Naive thymus-derived CD4-positive, alpha-beta T cell (primary cell): ENCODE measurements at places on chromosomes 11 and 22. TPM values are rescaled to one million over a fixed set of nuclear protein-coding genes. Genes with fewer than 3 reads are reported as not detected.

The SCGB1A1 gene
- total RNA-seq = not detected in 2 replicates

The LARGE2 gene
- 4.5 TPM for total RNA-seq

GRCh38 chr22:25465949-25466348, 98.5 kb upstream of the GRK3 start:
- DNase-seq = no peak

GRCh38 chr11:23711981-23712380, 784.9 kb upstream of the LUZP2 start:
- no peak for DNase-seq

- DNase-seq = no peak
These were observed 605.8 kb downstream of the TBC1D22A start for GRCh38 chr22:47367993-47368945.

DNA sequence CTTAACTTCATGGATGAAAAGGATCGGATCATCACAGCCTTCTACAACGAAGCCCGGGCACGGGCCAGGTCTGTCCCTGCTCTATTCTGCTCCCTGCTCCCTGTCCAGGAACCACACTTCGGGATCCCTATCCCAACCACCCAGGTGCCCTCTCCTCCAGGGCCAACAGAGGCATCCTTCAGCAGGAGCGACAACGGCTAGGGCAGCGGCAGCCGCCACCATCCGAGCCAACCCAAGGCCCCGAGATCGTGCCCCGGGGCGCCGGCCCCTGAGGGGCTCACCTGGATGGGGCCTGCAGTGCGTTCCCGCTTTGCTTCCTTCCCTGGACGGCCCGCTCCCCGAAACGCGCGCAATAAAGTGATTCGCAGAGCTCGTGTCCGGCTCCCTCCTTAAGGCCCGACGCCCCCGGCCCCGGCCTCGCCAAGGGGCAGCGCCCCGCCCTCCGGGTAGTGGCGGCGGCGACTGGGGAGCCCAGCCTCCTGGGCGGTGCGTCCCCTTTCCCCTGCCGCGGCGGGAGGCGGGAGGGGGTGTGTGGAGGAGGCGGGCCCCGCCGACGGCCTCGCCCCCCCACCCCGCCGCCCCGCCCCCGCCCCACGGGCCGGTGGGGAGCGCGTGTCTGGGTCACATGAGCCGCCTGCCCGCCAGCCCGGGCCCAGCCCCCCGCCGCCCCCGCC, at the start of gene VEGFB:
Gene VEGFB (plus strand): TSS at position 672 of the 674 bp plus-strand sequence. CDS start 250 bp downstream, outside the sequence.
- DNase-seq = peak; percentile 58

GRCh38 chr22:27651486-27651885, 150.1 kb downstream of the MN1 start:
- DNase-seq = no peak

DNA sequence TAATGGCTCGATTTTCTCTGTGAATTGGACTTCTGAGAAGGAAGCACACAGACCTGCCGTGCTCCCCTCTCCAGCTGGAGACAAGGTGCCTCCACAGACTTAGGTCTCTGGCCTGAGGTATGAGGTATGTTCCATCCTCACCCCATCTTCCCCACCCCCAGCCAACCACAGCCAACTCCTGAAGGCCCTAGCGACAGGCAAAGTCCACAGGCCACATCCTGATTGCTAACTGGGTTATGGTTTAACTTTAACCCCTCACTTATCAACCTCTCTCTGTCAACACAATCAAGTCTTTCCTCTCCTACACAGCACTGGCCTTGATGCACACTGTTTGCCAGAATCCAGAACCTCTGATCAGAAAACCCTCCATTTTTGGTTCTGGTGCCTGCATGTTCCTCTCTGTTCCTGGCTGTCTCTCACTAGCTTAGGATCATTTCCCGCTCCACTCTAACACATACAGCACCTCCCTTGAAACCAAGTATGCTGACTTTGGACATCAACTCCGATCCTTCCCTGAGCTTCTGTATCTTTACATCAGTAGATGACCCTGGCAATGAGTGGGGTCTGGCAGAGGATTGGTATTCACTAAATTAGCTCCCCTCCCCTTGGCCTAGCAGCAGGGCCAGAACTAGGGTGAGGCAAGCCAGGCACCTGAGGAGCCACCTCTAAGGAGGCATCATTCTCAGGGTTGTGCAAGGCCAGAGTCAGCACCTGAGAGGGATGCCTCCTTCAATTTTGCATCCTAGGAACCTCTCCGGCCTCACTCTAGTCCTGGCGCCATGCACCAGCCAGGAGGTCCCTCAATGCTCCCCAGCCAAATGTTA, 22.0 kb downstream of the JAML start:
- peak; percentile 36 for DNase-seq

- DNase-seq = no peak
These were observed 7.9 kb downstream of the PPIL2 start for GRCh38 chr22:21673534-21674321.

GRCh38 chr11:67523556-67524479, 572 bp upstream of the CABP2 start:
- DNase-seq = no peak
